ENCODE measurements at places on chromosomes 12 and 14.
A peak's percentile ranks its signal among the peaks of the same experiment; 100 is the strongest.

DNA sequence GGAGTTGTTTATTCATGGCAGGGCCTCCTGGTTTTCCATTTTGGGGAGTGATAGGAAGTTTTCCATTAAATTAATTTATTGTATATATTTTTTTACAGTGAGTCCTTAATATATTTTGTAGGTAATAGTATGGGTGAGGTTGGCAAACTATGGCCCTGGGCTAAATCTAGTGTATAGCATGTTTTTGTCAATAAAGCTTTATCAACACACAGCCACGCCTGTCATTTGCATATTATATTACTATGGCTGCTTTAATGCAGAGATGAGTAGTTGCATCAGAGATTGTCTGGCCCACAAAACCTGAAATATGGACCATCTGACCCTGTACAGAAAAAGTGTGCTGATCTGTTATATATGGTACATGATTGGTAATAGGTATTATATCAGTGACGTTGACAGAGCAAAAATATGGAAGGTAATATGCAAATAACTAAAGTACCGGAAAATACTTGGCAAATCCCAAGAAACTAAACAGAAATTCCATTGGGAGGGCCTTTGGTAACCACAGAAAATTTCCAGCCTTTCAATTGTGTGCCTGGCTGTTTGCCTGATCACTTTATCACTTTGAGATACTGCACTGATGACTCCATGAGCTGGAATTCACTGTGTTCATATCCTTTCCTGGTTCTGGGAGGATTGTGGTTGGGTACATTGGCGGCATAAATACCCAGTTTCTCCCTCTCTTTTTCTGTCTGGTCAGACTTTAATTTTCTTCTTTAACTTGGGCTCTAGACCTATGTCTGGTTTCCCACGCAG lies 61.7 kb upstream of the RFLNA start:
- peak; percentile 62 for DNase-seq

DNA sequence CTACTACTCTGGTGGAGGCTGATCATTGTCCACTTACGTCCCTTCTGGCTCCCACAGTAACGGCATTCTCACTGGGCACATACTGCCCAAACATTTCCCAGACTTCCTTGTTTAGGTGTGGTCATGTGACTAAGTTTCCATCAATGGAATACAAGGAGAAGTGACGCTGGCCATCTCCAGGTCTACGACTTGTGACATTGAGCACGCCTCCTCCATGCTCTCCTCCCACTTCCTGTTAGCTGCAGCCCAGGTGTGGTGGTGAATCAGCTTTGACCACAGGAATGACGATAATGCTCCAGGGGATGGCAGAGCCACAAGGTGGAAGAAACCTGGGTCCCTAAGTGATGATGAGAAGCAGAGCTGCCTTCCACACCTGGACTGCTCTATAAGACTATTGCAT lies 6.0 kb upstream of the SLC24A4 start:
- DNase-seq: no peak

GRCh38 chr14:67485501-67486095 lies 2.9 kb downstream of the TMEM229B start:
- no peak for DNase-seq

- no peak for DNase-seq
Measured at GRCh38 chr12:132279184-132279889, 50.1 kb downstream of the GALNT9 start.

DNA sequence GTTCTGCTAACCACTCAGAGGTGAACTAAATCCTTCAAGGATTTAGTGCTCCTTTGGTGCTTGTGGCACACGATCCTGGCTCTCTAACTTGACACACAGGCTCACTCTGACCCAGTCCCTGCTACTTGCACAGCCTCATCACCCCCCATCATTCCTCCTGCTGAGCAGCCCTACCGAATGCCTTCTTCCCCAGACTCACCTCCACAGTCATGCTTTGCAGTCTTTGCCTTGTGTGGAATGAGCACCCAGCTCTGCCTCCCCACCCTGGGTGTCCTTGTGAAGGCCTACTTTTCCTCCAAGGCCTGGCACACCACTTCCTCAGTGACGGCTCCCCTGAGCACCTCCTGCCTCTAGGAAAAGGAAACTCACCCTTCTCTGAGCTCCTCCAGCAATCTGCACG lies 7.9 kb upstream of the TINF2 start:
- DNase-seq: no peak

- no peak for DNase-seq
Measured at GRCh38 chr12:121227294-121227693, 17.4 kb downstream of the P2RX4 start.

DNA sequence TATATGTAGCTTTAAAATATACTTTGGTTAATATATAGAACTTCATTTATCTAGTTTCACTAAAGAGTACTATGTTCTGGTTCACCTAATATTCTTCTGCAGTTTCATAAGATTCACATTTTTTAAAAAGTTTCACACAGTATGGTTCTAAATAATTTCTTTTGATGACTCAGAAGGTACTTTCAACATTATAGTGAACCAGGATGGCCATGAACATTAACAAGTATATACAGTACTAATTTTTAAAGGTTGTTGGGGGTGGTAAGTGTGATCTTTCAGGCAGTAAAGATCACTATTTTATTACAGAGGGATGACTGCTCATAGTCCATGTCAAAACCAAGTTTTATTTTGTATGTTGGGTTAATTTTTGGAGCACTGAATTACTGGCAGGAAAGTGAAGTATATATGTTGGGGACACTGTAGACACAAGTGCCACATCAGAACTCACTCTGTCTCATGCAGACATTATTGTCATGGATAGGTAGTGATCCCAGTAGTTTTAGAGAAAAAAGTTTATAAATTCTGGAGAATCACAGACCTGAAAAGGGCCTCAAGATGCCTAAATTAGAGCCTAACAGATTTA lies 60.0 kb downstream of the DCAF5 start:
- DNase-seq: no peak

DNA sequence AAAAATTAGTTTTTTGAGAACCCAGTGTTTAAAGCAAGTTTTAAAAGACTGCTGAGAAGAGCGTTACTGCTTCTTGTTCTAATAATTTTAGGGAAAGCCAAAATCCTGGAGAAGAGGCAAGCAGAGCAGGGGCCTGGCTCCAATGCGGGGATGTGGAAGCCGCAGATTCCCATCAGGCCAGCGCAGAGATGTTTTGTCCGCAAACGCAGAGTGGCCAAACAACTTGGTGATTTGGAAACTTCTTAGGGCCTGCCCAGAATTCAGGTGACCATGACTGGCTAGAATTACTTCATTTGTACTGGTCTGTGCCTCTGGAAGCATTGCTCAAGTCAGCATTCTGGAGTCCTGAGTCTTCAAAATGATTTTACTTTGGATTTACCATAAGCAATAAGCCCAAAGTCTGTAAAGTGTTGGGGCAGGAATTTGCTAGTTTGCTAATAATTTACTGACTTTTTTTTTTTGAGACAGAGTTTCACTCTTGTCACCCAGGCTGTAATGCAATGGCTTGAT lies 208.4 kb downstream of the PPM1H start:
- peak; percentile 75 for DNase-seq

DNA sequence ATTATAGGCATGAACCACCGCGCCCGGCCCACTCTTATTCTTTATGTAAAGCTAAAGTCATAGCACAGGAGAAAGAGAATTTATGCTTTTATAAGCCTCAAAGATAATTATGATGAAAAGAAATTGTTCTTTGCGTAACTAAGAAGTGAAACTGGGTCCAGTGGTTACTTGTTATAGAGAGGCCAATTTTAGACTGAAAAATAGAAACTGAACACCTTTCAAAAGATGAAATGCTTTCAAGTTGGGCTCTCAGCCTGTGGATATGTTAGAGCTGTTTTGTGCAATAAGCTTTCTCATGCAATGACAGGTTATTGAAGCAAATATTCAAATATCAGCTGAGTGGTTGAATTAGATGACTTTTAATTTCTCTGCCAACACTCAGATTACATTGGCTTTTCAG lies 7.9 kb downstream of the TMEM253 start:
- no peak for DNase-seq

GRCh38 chr12:126219654-126220279 lies 1154.5 kb downstream of the AACS start:
- peak; percentile 0 for DNase-seq

GRCh38 chr12:44848703-44849085 lies 27.4 kb downstream of the NELL2 start:
- DNase-seq: no peak

DNA sequence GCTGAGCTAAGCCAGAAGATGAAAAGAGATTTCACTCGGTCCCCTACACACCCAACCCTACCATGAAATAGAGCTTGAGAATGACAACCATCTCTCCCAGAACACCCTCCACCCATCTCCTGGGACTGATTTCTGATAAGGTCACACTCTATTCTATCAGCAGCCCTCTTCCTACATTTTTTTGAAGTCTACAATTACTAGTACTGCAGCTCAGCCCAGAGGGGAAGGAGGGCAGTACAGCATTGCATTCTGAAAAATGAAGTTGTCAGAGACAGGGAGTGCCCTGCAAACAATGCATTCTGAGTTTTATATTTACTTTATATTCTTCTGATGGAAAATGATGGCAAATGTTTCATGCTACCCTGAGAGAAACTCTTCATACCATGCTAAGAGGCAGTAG lies 318.5 kb downstream of the BCAT1 start:
- DNase-seq: peak; percentile 6

DNA sequence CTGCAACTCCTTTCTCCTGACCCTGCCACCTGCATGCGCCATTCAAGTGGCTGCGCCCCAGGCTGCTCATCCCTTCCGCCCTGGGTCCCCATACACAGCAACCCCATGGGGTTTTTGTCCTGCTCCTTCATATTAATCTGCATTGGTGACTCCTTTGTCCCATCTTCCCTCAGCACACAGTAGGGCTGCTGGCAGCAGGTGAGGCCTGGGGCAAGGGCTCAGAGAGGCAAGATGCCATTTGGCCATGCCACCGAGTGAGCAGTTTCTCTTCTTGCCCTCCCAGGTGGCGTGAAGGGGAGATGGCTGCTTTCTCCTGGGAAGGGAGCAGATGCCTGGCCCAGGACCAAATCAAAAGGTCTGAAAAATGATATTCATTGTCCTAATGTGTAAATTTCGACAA lies 9.1 kb downstream of the RTL1 start:
- DNase-seq: no peak

GRCh38 chr14:45650754-45651153 lies 397.8 kb upstream of the MIS18BP1 start:
- no peak for DNase-seq

GRCh38 chr12:124769881-124770512 lies 93.7 kb downstream of the SCARB1 start:
- DNase-seq: no peak

DNA sequence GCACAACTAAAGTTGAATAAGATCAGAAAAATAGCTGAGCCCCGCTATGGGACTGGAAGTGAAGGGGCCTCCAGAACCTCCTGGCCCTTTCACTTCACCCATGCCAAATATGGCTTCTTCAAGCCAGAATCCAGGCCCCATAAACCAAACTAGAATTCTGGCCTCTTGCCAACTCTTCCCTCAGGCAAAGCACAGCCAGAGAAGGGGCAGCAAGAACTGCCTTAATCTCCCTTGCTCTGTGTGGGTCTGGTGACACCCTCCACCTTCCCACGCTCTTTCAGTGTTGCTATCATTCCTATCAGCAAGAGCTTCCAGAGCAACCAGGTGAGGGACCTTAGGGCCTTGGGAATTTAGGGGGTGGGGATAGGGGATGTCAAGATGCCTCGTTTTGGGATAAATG lies 3.1 kb upstream of the PNMA1 start:
- DNase-seq: no peak

DNA sequence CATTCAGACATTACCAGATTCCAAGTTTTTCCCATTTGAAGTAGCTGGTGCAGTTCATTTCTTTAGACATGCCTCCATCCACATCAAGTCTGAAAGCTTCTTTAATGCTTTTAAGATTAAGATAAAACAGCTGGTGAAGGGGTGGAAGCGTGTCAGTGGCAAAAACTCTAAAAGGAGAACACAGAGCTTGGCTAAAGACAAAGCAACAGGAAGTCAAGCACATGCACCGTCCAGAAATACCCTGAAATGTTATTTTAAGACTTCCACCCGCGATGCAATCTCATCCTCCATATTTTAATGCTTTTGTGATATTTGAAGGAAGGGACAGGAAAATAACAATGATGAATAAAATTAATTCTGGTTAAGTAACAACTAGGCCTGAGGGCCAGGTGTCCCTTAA lies 31.8 kb downstream of the PPM1H start:
- no peak for DNase-seq

- DNase-seq: no peak
Measured at GRCh38 chr12:99235381-99235780, 412.2 kb upstream of the GARIN6 start.

DNA sequence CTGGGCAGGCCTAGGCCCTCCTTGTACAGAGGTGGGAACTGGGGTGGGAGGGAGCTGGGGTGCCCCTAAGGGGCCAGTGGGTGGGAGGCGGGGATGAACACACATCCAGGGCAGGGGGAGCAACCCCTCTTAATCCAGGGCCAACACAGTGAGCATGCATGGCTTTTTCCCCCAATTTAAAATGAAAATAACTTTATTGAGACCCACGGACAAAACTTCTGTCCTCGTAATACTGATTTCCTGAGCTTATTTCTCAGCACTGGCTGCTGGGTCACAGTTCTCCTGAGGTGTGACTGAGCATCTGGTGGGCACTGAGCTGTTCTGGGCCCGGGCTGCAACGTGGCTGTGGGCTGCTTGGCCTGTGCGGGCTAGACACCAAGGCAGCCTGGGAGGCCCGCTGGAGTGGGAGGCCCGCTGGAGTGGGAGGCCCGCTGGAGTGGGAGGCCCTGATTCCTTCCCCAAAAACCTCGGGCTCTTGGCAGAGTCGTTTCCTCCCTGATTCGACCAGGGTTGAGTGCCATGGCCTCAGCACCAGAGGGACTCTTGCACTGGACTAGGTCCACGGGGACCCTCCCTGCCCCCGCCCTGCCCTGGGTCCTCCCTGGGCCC lies 24.9 kb upstream of the TRAF3 start:
- no peak for DNase-seq

DNA sequence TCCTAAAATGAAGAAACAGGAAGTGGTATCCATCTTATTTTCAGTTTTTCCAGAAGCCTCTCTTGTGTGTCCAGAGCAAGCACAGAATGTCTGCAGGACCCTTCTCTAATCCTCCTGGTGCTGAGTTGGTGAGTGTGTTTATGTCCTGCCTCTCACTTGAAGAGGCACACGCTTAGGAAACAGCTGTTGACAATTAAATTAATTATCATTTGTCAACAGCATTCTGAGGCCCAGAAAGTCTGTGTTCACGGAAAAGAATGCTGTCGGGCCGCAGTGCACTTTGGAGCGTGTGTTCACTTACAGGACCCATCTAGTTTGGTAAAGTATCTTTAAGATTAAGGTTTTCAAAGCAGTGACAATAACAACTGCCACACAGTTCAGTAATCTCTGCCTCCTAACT lies 70.5 kb downstream of the LMNTD1 start:
- peak; percentile 25 for DNase-seq

- peak; percentile 46 for DNase-seq
Measured at GRCh38 chr12:47817272-47818006, 2.3 kb downstream of the HDAC7 start.

Measured in fibroblast of mammary gland (primary cell).